ENCODE measurements at places on chromosomes 5 and 9. TPM values are rescaled to one million over a fixed set of nuclear protein-coding genes. Genes with fewer than 3 reads are reported as not detected.
A peak's percentile ranks its signal among the peaks of the same experiment; 100 is the strongest.

- DNase-seq = no peak
Measured at GRCh38 chr5:10317825-10318682, 10.4 kb upstream of the CMBL start.

DNA sequence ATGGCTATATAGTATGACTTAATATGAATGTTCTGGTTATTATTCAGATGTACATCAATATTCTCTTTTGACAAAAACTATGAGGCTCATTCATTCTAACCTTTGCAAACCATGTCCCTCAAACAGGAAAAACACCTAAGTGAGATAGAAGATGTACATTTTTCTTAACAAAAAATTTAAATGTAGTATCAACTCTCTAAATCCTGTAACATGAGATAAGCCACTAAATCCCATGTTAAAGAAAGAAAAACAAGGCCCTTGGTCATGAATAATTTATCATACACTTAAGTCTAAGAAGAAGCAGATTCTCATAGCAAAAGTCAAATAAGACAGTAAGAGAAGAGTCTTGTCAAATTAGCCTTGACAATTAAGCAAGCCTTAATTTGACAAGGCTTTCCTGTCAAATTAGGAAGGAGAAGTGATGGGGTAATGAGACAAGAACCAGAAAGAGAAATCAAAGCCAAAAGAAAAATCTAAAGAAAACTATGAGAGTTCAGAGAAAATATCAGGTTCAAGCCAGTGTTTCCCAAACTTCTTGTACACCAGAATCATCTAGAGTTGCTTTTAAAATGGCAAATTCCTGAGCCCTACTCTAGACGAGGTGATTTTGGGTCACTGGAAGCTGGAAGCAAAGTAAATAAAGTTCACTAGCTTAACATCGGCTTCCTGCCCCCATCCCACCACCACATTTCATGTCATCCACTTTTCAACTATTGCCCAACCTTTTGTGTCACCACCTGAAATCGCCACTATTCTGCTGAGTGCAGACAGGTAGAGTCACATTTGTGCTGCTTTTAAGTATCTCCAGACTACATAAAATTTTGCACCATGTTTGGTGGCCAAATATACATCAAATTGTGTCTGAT, 76.5 kb downstream of the NR6A1 start:
- DNase-seq = peak; percentile 36

GRCh38 chr5:10400411-10400810, 41.3 kb upstream of the ROPN1L start:
- DNase-seq = no peak

DNA sequence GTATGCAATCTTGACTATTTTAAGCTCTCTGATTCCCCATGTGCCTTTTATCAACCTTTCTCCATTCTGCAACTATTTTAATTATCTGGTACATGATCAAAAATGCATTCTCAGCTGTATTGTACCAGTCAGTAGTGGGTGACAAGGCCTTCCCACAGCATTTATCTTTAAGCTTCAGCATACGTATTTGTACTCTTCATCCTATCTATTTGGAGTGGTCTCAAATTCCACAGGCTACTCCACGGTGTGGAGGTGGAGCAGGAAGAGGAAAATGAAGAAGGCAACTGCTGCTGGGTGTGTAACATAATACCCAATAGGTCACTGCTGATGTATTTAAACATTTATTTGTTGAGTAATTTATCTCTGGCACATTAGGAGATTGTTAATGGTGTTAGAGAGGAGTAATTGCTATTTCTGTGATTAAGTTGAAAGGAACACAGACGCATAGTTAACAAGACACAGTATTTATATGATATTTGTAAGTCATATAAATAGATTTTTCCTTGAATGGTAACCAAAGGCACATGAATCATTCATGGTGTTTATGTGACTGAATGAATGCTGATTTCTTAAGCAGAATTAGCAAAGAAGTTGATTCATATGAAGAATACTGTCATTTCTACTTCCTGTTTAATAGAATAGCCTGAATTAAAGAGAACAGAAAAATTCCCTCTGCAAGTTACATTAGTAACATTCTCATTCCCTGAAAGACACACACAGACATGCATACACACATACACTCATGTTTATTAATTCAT, 153.8 kb upstream of the NR3C1 start:
- peak; percentile 36 for DNase-seq

GRCh38 chr5:137997726-137998213, 35.1 kb downstream of the FAM13B start:
- DNase-seq = peak; percentile 47

DNA sequence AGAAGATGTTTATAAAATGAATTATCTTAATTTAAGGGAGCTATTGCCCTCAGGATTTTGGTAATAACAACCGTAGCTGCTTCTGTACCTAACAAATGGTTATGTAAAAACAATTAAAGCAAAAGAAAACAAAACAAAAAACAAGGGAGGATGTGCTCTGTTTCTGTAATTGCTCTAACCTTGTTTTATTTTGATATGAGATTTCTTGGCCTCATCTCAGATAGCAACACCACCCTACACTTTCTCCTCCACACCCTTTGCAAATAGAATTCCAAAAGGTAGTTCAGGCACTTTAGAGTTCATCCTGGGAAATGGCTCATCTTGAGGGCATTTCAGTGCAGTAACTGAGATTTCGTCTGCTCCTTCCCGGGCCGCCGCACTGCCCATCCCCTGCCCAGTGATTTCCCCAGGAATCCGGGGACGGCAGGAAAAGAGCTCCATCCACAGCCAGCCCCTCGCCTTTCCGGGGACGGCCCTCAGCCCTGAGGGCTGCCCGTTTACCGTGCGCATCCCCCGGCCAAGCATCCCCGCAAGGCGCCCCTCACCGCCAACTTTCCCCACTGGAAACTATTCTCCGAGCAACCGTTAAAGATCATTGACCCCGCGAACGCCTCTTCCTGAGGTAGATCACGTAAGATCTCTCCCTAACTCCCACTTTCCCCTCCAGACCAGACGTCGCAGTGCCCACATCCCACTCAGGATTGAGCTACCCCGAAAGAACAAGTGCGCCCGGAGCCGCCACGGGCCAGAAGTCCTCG, 1.2 kb downstream of the FNBP1 start:
- DNase-seq = no peak

Gene GABRP
- total RNA-seq = not detected

DNA sequence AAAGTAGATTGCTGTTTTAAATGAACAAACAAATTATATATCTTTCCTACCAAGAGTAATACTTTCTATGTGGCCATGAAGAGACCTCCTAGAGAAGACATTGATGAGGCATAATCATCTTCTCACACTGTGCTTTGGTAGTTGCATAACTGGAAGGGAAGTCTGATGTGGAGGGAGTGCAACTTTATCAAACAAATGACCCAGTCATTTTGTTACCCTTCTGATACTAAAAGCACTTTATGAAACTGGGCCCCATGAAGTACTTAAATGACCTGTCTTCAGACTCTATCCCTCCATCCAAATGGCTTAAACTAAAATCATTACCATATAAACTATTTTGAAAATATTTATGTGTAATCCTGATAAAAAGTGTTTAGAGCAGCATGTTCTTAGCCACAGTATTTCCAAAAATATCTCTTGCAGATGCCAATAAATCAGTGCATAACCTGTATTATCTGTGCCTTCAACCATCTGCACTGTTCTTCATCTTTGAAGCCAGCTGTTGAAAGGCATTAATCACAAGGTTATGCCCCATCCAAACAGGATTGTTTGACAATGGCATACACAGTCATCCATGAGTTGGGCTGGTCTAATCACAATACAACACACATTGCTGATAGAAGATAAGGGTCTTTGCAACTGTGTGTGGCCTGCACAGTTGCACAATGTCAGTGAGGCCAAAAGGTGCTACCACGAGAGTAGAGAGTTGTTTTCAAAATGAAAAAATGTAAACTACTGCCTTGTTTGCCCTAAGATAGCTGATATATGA, 31.9 kb upstream of the MIER3 start:
- DNase-seq = no peak

Gene CLTA
- total RNA-seq = 475 TPM

- DNase-seq = no peak
Measured at GRCh38 chr5:16411741-16412455, 53.7 kb downstream of the ZNF622 start.

Gene KCNV2
- total RNA-seq = not detected

- no peak for DNase-seq
Measured at GRCh38 chr5:87851603-87852002, 417.0 kb downstream of the TMEM161B start.

DNA sequence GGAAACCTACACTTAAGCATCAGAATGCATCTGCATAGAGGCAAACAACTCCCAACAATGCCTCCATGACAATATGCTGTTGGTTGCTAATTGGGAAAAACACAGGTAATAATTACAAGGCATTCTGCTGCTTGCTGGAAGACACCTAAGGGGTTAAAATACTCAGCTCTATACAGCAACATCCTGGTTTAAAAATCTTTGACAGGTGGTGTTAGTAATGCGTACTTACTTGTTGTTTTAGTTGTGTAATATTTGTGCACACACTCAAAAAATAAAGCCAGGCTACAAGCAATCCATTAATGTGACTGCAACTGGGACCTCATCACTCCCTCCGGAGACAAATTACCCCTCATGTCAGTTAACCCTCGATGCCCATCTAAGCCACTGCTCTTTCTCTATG, 126.3 kb upstream of the ELL2 start:
- DNase-seq = no peak

DNA sequence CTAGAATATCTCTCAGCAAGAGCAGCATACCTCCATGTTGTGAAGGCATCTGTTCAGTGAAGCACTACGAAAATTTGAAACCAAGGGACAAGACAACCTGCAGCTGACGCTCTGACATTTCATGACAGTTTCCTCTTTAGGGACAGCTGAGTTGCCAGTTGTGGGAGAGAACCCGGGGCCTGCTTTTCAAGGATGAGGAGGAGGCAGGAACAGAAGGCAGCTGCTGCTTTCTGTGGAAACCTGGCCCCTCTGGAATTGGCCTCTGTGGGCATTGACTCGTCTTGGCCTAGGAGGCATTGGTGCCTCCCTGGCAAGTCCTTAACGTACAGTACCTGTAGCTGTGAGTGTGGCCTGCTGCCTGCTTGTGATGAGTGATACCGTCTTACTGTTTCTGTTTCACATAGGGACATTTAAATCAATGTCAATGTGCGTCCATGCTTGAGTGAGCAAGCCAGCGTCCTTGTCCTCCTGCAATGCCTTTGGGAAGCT, 21.6 kb downstream of the SLC46A2 start:
- DNase-seq = no peak

DNA sequence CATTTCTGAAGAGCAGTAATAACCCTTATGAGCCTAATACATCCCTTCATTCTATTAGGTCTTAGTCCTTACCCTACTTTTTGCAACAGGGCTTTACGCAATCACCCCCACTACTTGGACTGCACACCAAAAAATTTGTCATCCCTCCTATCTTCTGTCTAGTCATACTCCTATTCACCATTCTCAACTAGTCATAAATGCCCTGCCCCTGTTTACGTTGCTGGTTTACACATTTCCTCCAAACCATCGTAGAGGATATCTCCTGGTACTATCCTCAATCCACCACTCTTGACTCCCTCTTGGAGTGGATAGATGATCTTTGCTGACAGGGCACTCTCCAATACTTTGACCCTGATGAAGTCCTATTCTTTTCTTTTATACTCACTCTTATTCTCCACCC, 98.2 kb upstream of the CCNG1 start:
- no peak for DNase-seq

GRCh38 chr5:112492291-112492690, 73.2 kb upstream of the EPB41L4A start:
- DNase-seq = peak; percentile 86

DNA sequence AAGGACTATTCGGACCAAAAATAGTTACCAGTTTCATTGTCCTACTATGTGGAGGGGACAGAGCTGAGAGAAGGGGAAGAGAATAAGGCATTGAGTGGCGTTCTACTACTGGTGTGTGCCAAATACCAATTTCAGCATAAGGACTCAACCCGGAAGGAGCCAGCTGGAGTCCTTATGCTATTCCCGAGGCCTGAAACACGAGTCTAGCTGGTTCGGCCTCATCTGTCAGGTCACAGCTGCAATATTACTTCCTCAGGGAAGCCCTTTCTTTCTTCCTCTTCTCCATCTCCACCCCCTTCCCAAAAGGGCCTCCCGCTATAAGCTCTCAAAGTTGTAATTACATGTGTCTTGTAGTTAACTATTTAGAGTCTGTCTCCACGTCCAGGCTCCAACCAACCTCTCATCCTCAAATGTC, 20.5 kb upstream of the FER start:
- no peak for DNase-seq

Gene IFNA21
- not detected for total RNA-seq

DNA sequence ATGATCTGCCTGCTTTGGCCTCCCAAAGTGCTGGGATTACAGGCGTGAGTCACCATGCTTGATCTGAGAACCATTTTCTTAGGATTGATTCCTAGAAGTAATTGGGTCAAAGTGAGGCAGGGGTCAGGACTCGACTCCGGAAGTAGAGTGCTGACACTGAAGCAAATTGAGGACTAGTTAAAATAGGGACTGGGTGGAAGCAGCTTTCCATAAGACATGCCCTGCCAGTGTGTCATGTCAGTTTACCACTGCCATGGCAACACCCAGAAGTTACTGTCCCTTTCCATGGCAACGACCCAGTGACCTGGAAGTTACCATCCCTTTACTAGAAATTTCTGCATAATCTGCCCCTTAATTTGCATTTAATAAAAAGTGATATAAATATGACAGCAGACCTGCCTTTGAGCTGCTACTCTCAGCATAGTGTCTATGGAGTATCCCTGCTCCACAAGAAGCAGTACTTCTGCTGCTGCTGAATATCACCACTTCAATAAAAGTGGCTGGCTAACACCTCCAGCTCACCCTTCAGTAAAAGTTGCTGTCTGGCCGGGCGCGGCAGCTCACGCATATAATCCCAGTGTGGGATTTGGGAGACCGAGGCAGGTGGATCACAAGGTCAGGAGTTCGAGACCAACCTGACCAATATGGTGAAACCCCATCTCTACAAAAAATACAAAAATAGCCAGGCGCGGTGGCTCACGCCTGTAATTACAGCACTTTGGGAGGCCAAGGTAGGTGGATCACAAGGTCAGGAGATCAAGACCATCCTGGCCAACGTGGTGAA, 47.8 kb upstream of the JADE2 start:
- no peak for DNase-seq

DNA sequence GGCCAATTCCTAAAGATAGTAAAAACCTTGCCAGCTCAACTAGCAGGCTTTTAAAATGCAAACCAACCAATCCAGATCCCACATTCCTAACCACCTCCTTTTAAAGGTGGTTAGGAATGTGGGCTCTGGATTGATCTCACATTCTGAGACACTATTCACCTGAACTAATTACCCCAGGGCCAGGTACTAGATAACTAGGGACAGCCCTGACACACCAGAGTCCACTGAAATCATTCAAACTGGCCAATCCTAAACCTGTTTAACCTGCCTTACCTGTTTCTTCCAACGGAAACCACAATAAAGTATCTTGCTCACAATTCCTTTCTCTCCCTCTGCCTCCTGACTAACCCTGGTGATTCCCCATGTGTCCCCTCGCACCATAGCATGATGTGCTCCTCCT, 168.3 kb upstream of the DMAC1 start:
- DNase-seq = no peak

DNA sequence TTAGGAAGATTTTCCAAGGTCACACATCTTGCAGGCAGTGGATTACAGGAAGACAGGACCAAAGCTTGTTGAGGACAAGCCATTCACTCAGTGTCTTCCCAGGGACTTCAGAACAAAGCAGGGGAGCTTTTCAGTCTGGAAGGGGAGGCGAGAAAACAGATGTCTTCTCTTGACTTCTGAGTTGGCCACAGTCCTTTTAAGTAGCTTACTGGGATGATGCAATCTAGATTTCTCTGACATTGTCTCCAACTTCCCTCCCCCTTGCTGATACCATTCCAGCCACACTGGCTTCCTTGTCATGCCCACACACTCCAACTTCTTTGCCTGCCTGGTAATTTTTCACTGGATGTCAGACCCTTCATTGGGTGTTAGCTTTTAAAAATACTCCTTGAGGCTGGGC, 174.2 kb upstream of the TBC1D2 start:
- peak; percentile 39 for DNase-seq

Gene ANKRD18B
- 0.75 TPM for total RNA-seq

Measured in H4 (cell line).